ENCODE measurements at places on chromosomes 2 and 18.

DNA sequence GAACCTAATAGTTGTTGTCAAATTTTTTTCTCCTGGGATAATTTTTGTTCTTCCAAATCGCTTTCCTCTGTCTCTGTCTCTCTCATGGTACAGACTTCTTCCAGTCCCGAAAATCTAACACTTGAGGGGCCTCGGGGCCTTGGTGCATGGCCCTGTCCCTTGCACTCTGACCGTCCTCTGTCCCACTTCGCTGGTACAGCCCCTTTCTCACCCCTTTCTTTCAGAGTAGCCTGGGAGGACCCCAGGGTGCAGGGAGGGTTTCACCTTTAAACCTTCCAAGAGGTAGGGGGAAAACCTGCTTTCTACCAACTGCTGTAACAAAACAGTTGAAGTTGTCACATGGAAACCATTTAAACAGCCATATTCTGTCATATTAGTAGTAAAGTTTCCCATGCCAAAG is 22.2 kb upstream of the FAHD2A start:
- no peak for DNase-seq

DNA sequence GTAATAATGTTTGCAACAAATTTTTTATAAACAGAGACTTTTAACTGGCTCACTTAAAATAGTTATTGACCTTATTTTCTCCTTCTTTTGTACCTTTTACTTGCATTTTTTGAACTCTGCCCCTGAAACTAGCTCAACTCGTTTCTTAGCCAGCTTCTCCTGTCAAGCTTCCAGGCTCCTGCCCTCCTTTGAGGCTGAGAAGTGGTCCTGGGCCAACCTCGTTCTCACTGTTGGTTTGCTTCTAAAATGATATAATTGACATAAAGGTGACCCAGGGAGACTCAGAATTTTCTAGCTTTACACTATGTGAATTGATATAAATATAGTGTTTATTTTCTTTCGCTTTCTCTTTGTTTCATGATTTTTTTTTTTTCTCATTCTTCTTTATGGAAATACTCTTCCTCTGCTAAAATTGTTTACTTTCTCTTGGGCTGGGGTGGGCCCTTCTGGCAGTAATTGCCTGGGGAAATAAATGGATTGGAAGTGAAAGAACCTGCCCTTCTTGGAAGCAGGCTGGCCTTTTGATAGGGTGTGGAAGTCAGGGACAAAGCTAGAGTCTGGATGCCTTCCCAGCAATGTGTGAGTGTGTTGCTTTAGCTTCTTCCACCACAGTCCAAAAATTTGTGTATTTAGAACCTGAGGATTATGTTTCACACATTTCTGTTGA is 30.7 kb downstream of the GPD2 start:
- DNase-seq, result no peak

GRCh38 chr2:169095621-169096105 is 26.3 kb downstream of the DHRS9 start:
- no peak for DNase-seq

DNA sequence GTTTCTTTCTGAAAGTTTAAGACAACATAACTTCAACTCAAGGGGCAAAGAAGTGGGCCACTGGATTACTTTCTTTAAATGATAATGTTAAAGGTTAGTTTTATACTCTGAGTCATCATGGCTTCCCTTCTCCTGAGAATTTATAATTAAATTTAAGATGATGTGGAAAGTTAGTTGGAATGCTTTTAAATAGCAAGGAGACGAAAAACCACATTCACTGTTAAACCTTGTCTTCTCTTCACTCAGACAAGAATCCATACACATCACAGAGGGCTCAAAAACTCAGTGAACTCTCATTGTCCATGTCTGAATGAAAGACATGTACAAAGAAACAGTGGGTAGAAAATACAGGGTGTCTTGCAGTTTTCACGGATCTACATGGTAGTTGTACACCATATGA is 65.6 kb downstream of the COL5A2 start:
- no peak for DNase-seq

GRCh38 chr2:1117569-1117968 is 166.9 kb downstream of the SNTG2 start:
- no peak for DNase-seq

DNA sequence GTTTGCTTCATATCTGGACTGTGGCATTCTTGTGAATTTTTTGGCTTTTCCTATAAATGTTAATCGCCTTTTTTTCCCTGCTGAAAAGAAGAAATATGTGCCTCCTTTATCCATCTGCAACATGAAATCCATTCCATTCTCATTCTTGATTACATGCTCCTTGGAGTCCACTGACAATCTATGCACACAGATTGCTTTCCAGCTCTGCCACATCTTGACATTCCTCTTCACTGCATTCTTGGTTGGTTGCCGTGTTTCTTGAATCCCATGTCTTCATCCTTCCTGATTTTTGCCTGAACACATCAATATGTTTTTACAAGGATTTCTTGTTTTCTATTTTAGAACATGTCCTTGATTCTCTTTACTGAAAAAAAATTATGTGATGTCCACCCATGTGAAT is 26.7 kb upstream of the BIRC6 start:
- DNase-seq, result no peak

- DNase-seq, result no peak
Observed at GRCh38 chr2:143229952-143230351, 100.7 kb downstream of the ARHGAP15 start.

DNA sequence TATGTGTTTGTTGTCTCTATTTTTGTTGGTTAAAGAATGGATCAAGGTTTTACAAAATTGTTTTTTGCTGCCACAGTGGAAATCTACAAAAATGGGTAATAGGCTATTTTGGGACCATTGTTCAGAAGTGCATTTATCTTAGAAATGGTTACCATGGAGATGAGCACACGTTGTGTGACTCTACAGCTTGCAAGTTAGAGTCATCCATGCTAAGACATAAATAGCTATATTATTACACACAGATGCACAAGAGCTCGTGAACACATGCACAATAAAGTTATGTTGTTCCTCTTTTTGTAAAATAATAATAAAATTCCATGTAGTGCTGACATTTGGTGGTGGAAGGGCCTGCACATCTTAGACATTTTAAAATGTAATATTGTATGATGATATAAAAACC is 15.5 kb upstream of the DUSP19 start:
- no peak for DNase-seq

GRCh38 chr2:148893906-148894305 is 18.9 kb downstream of the KIF5C start:
- DNase-seq, result no peak

DNA sequence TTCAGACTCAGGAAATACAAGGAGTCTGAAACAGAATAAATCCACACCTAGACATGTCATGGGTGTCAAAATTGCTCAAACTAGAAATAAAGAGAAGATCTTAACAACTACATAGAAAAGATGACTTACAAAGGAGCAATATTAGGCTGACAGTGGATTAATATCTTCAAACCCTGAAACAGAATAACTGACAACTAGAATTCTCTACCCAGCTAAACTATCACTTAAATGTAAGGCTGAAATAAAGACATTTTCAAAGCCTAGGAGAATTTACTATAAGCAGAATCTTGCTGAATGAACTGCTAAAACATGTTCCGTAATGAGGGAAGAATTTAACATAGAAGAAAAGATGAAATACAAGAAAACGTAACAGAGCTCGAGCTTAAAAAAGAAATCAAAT is 168.1 kb downstream of the EHBP1 start:
- DNase-seq, result no peak

DNA sequence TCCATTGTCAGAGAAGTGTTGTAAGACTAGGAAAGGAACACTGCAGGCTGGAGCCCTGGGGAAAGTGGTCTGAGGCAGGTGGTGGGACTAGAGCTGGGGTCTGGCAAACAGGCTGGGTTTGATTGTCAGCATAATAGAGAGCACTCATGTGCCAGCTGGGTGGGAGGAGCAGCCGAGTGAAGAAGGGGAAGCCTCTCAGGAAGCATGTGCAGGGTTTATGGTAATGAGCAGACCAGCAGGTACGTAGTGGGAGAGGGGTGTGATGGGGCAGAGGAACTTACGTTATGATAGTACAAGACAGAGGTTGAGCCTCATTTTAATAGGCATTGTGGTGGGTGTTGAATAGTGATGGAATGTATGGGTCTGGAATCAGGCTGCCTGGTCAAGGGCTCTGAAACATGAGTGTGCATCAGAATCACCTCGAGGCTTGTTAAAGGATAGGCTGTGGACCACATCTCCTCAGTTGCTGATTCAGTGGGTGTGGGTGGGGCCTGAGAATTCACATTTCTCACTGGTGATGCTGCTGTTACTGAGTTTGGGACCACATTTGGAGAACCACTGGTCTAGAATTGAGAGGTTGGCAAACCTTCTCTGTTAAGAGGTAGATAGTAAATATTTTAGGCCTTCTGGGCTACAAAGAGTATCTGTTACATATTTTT is 1.7 kb upstream of the MGAT5 start:
- no peak for DNase-seq

DNA sequence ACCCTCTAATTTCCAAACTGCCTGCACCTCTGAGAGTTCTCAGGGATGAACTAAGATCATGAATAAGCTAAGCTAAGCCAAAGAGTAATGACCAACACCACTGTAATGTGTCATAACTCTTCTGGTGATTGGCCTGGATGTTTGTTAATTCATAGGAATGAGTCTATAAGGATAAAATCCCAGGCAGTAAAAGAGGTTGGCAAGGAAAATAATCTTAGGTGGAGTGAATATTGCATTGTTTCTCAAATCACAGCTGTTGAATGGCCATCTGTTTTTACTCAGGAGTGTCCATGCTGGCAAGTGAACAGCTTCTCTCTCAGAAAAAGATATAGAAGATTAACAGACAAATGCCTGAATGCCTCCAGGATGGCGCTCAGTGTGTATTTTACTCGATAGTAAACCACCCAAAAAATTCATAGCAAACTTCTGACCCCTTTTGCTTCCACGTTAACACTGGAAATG is 60.8 kb upstream of the GLS start:
- DNase-seq, result no peak

DNA sequence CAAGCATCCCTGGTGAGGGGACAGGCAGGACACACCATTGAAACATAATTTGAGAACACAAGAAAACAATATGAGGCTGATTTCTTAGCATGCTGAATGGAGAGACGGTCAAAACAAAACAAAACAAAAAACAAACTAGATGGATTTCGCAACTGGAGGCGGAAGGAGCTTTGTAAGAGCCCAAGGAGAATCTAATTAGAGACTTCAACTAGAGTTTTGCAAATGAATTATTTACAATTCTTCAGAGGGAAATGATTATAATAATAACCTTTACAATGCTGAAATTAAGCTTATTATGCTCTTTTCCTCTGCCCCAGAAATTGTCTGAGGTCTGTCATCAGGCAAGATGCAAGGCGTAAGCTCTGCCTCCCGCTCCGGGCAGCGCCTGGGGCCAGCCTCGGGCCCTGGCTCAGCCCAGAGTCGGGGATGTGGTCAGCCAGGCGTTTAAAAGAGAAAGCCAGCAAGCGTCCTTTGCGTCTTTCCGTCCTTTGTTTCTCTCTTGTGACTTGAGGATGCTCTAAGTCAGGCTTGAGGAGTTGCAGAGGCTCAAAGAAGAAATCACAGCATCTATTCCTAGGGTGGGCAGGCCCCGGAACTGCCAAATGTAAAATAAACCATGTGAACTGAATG is 139.6 kb downstream of the TWIST2 start:
- no peak for DNase-seq

- DNase-seq, result no peak
Observed at GRCh38 chr2:213688133-213688532, 403.9 kb downstream of the SPAG16 start.

DNA sequence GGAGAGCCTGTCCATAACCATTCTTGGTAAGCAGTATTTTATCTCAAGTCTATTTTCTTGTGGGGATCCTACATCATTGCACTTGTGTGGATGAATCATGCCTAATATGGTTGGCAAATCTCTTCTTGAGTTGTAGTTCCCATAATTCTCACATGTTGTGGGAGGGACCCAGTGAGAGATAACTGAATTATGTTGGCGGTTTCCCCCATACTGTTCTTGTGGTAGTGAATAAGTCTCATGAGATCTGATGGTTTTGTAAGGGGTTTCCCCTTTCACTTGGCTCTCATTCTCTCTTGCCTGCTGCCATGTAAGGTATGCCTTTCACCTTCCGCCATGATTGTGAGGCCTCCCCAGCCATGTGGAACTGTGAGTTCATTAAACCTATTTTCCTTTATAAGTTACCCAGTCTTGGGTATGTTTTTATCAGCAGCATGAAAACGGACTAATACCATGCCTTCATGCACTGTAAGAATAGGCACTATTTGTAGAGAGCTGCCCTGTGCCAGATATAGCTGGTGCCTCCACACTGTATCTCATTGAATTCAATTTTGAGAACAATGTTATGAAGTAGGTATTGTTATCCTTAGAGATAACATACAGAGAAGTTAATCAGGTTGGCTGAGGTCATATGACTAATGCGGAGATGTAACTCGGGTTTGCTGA is 148.3 kb downstream of the PLCL1 start:
- no peak for DNase-seq

Data from cortex of kidney (tissue), 1 donor.